ENCODE measurements at places on chromosomes 12 and 14.

GRCh38 chr14:32078023-32078857 is 1.1 kb downstream of the ARHGAP5 start:
- peak; percentile 21 for DNase-seq

- DNase-seq = no peak
Measured at GRCh38 chr12:18908191-18908590, 170.3 kb downstream of the CAPZA3 start.

- no peak for DNase-seq
Measured at GRCh38 chr12:75439930-75440329, 40.6 kb upstream of the GLIPR1 start.

- DNase-seq = no peak
Measured at GRCh38 chr12:23947395-23947794, 2.1 kb downstream of the SOX5 start.

GRCh38 chr14:29925736-29926135 is 1.9 kb downstream of the PRKD1 start:
- DNase-seq = no peak

DNA sequence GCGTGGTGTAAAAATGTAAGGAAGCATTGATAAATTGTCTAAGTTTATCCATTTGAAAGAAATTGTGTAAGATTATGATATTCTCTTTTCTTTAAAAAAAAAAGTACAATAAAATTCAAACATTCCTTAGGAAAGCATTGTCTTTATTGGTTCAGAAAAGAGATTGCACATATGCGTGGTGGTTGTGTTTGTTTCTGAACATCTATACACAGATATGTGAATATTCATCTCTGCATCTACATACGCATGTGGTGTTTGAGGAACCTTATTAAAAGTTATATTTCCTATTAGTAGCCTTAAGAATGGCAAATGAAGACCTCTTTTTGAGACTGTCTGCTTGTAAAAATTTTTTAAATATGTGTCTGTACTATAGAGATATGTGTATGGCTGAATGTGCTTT is 69.8 kb downstream of the TMEM260 start:
- DNase-seq = no peak

GRCh38 chr14:22849212-22849819 is 12.9 kb downstream of the MMP14 start:
- no peak for DNase-seq

DNA sequence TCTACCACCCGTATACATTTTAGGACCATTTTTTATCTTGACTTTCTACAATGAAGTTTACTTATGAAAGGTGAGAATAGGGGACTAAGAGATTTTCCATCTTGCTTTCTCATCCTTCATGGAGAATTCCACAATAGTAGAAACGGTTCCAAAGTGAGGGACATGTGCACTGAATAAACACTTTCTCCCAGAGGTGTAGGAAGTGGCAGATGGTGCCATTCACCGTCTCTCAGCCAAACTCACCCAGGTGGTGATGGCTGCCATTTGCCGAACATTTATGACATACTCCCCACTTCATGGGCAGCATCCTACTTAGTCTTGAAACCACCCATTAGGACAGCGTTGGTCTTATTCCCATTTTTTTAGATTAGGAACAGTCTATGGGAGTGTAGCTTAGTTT is 540.5 kb downstream of the DIO2 start:
- no peak for DNase-seq

- no peak for DNase-seq
Measured at GRCh38 chr12:117622741-117623140, 261.3 kb upstream of the NOS1 start.

DNA sequence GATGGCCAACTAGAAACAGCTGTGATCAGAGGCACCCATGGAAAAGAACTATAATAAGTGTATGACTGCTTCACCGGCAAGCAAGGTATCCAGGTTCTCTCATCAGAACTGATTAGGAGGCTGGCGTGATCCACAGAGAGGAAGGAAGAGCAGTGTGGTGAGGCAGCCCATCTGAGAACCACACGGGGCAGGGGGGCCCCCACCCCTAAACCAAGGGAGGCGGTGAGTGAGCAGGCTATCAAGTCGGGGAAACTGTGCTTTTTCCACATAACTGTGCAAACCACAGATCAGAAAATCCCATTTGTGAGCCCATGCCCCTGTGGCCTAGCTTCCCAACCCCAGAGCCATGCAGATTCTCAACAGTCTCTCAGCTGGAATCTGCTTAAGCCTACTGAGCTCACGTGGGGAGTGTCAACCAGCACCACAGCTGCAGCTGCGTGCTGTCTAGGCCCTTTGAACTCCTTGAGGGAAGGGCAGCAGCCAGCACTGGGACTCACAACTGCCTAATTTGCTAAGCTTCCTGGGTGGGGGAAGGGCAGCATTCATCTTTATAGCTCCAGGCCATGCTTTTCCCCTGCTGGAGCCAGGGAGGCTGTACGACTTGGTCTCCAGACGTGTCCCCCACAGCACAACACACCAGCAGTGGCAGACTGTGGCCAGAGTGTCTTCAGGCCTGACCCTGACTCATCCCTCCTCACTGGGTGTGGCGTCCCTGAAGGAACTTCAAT is 444.4 kb upstream of the ATP2B1 start:
- peak; percentile 5 for DNase-seq

DNA sequence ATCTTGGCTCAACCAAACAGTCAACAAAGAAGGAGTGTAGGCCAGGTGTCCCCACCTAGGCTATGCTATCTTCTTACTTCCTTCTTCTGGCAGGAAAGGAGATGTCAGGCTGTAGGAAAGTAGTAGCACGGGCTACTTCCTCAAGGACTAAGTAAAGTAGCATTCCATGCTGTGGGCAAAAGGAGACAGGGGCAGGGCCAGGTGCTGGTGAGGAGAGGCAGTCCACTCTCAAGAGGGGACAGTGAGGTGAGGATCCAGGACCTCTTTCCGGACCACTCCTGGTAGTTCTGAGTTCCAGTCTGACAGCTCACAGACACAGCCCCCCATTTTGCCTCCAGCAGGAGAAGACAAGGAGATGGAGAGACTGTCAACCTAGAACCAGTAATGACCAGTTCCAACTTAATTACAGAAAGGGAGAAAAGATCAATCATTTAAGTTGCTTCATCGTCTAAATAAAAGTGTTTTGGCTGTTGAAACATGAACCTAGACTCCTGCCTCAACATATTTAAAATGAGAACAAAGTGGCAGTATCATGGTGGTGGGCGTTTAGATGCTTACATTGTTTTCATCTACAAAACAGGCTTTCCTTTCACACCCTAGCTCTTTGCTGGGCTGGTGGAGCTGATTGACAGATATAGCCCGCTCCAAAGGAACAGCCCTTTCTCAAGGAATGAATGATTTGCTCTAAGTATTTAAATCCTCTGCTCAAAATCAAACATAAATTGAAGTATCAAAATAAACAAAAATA is 5.1 kb upstream of the SSTR1 start:
- no peak for DNase-seq

- no peak for DNase-seq
Measured at GRCh38 chr12:111249018-111249370, 119.9 kb downstream of the PHETA1 start.

GRCh38 chr14:97544571-97544970 is 747.4 kb downstream of the VRK1 start:
- DNase-seq = peak; percentile 1

DNA sequence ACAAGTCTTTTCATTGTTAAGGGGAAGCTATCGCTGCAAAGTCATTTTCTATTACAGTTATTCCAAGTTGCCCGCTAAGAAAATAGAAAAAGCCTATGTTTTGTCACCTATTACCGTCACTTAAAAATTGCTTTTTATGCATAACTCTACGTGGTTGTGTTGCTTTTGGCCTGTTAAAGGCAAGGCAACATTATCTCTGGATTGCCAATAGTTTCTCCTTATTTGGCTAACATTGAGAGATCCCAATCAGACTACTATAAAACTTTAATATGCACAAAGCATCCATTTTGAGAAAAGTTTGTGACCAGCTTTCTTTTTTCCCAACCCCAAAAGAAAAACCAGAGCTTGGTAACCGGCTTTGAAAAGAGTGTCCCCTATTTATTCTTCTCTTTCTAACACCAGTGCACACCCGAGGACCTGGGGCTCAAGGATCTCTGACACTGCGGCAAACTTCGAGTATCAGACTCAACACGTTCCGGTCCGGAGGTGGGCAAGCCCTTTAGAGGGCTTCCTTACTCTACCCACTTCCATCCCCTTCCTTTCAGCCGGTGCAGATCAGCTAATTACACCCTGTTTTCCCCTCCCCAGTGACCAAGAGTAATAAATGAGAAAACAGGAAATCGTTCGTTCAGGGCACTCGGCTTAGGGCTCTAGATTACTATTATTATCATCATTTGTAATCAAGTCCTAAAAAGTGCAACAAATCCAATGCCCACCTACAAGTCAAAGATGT is 1.2 kb downstream of the PPP1R12A start:
- DNase-seq = peak; percentile 62

DNA sequence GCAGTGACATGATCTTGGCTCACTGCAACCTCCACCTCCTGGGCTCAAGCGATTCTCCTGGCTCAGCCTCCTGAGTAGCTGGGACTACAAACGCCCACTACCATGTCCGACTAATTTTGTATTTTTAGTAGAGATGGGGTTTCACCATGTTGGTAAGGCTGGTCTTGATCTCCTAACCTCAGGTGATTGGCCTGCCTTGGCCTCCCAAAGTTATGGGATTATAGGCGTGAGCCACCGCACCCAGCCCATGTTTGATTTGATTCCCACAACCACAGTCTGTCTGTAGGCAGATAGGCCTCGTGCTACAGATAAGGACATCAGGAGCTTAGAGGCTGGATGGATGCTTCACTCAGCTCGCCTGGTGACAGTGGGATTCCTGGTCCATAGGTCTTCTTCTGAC is 23.0 kb downstream of the EML1 start:
- DNase-seq = no peak

- peak; percentile 68 for DNase-seq
Measured at GRCh38 chr12:104458694-104459367, 2.1 kb downstream of the CHST11 start.

DNA sequence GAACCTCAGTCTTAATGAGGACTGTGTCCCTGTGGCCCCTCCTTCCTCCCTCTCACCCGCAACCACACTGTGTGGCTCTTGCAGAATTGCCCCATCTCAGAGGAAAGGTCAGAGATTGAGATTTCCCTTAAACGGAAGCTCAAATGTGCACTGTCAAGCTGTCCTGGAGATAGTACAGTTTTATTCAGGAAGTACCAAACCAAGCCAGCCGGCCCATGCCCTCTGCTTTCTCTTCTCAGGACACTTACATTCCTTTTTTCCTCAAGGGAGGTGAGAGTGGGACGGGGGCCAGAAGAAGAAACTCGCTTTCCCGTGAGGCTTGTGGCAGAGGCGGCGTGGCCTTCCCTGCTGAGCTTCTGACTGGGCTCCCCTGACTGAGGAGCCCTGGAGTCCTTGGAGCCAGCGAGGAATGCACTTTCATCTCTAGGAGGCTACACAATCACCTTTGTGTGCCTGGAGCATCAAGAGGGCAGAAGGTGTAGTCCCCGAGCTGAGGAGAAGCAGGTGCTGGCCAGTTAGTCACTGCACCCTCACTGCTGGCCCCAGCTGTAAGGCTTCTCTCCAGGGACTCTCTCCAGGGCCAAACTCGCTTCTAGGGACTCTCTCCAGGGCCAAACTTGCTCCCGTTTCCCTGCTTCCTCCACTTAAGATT is 24.1 kb upstream of the ATP2A2 start:
- peak; percentile 75 for DNase-seq

DNA sequence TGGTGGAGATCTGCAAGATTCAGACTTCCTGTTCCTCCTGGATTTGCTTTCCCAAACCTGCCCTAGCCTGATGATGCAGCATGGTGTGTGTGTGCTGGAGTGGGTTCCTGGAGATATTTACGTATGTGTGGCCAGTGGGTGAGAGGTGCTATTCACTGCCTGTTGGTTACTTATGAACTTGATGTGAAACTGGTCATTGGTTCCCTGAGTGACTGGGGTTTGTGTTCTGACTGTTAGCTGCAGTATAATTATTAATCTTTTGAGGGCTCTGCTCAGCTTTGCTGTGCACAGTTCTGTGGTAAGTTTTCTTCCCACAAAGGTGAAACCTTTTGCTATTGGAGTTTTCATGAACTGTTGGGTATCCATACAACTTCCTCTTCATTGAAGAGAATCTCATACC is 541.8 kb upstream of the FBXO33 start:
- no peak for DNase-seq

GRCh38 chr14:22370084-22370847 is 218.8 kb downstream of the DAD1 start:
- DNase-seq = no peak

DNA sequence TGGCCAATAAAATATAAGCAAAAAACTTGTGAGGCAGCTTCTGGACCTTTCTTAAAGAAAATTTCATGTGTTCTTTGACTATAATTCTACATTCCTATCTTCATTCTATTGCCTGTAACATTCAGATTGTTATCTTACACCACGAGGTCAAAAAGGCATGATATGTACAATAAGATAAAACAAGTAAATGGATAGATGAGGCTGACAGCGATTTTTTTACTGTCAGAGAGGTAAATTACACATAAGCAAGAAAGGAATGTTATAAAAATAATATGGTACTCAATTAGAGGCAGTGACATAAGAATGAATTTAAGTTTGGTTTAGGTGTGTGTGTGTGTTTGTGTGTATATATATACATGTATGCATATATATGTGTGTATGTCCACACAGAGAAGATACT is 660.0 kb downstream of the C12orf50 start:
- DNase-seq = no peak

DNA sequence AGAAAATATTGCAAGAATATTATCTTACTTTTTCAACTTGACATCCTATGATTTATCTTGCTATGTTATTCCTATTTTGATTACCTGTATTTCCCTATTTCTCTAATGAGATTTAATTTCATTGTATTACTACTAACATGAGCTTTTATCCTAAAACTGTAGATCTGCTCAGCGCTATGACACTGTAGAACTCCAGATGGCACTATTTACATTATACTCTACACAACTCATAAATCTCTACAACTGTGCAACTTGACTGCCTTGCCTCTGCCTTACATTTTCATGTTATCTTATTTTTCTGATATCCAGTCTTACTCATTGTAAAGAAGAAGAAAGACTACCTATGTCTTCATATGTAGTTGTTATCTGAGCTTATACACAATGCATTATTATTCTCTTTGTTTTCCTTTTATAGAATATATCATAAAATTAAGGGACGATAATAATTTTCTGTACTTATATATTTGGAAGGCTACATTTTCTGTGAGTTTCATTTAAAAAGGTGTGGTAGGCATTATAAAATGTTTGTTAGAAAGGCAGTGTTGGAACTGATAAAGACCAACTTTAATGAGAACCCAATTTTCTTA is 24.1 kb downstream of the NUP37 start:
- peak; percentile 49 for DNase-seq

DNA sequence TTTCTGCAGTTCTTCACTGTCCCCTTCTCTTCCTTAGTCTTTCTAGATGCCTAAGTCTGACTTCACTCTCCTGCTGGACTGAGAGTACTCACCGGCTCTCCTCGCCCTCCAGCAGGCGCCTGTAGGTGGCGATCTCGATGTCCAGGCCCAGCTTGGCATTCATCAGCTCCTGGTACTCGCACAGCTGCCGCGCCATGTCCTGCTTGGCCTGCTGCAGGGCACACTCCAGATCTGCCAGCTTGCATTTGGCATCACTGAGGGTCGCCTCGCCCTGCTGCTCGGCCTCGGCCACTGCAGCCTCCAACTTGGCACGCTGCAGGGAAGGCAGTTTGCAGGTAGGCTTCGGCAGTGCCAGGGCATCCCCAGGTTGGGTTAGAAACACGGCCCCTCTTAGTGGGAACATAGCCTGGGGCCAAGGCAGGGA is 5.2 kb downstream of the KRT84 start:
- DNase-seq = peak; percentile 39

- DNase-seq = no peak
Measured at GRCh38 chr12:25480145-25480544, 72.9 kb downstream of the LMNTD1 start.
